ENCODE measurements at places on chromosomes 16 and 17.

DNA sequence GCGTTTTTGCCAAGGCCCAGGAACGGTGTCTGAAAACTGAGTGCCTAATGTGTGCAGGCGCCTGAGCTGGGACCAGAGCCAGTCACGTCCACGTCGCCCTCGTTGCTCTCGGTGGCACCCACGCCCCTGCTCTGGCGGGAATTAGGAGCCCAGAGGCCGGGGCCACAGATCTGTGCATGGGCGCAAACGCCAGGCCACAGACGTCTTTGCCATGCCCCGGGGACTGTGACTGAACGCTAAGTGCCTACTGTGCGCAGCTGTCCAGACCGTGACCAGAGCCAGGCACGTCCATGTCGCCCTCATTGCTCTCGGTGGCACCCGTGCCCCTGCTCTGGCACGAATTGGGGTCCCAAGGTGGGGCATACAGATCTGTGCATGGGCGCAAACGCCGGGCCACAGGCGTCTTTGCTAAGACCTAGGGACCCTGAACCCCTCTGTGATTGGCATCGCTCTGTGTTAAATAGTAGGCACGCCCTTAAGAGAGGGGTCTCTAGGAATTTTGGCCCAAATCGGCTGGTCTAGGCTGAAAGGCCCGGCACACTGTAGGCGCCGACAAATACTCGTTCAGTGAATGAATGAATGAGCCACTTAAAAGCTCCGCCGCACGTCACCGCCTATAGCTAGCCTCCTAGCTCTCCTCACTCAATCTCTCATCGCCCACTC, 827 bp upstream of the UBALD1 start:
- DNase-seq = no peak

- DNase-seq = peak; percentile 92
Measured at GRCh38 chr17:35244341-35245195, 1.7 kb downstream of the SLFN5 start.

GRCh38 chr17:72950242-72950931, 142.1 kb downstream of the SLC39A11 start:
- no peak for DNase-seq

DNA sequence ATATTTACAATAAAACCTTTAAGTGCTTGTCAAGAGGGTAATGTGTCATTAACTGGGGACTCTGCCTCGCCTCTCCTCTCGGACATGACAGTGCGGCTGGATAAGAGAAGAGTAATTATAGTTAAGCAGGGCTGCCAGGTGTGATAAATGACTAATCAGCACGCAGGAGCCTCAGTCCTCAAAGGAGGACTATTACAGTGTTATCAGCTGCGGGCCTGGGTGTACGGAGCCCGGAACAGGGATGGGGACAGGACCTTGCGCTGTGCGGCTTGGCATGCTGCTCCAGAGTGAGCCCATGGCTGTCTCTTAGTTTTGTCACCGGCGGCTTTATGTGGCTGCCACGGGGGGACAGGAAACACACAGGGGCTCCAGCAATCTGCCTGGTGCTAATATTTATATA, 607.2 kb downstream of the MAF start:
- DNase-seq = no peak

- DNase-seq = no peak
Measured at GRCh38 chr16:11283820-11284248, 2.7 kb upstream of the PRM1 start.

DNA sequence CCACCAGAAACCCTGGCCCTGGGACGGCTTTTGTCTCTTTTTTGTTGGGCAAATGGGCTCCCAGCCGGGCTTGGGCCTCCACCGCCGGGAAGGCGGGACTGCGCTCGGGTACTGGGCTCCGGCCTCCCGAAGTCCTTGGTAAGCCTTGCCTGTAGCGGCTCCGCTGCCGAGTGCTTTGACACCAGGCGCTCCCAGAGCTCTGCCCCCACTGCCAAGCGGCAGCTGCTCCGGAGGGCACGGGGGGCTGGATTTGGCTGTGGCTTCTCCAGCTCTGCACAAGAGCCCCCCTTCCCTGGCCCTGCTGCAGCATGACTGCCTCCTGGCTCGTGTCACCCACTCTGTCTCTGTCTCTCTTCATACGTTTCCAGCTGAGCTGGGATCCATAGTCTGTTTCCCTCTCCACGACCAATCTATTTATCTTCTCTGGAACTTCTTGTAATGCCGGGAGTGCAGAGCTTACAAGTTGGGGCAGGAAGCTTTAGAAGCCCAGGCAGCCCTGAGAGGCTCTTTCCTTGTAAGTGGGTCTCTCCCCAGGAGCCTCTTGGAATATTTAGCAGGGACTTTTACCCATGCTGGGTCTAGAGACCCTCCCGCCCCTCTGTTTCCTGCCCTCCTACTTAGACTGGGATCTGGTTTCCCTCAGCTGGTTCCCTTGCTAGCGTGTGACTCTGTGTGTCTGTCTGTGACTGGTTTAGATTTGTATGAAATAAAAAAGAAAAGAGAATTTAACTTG, 246.9 kb upstream of the GSE1 start:
- no peak for DNase-seq

- DNase-seq = no peak
Measured at GRCh38 chr16:1759511-1759910, 11.8 kb downstream of the NME3 start.

DNA sequence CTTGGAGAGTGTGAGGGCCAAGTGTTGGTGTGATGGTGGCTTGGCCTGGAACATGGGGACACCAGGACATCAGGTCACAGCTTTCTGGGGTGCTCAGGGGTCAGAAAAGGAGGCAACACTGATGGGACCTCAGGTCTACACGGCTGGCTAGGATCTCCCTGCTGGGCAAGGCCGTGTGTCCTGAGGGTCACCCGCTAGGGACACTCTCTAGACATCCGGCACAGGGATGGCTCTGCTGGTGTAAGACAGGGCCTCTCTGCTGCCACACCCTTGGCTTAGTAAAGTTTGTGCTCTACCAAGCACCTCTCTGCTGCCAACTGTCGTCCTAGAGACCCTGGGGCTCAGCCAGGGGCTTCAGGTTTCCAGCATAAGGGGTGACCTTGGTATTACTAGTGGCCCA, 16.3 kb downstream of the SLC13A5 start:
- DNase-seq = no peak
